ENCODE measurements at places on chromosomes 13 and 19.
A peak's percentile ranks its signal among the peaks of the same experiment; 100 is the strongest.

GRCh38 chr19:7575434-7576040 is 20.1 kb upstream of the CAMSAP3 start:
- no peak for DNase-seq

- DNase-seq = no peak
Observed at GRCh38 chr13:100652510-100652909, 22.1 kb downstream of the TMTC4 start.

DNA sequence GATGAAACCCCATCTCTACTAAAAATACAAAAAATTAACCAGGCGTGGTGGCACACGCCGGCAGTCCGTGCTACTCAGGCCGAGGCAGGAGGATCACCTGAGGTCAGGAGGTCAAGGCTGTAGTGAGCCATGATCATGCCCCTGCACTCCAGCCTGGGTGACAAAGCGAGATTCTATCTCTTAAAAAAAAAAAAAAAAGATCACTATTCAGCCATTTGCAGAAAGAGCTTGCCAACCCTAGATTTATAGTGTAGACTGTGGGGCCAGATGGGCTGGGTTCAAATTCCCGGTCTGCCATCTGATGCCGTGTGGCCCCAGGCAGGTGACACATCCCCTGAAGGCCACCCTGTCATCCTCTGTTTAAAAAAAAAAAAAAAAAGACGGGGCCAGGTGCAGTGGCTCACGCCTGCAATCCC is 28.9 kb downstream of the SMIM24 start:
- DNase-seq = no peak

GRCh38 chr19:15449620-15450527 is at the start of gene WIZ:
Gene WIZ (minus strand): TSS chr19:15449956. CDS start chr19:15448307, 1,649 bp downstream.
- peak; percentile 86 for DNase-seq

GRCh38 chr19:32876236-32876918 is 6.8 kb upstream of the SLC7A9 start:
- DNase-seq = no peak

DNA sequence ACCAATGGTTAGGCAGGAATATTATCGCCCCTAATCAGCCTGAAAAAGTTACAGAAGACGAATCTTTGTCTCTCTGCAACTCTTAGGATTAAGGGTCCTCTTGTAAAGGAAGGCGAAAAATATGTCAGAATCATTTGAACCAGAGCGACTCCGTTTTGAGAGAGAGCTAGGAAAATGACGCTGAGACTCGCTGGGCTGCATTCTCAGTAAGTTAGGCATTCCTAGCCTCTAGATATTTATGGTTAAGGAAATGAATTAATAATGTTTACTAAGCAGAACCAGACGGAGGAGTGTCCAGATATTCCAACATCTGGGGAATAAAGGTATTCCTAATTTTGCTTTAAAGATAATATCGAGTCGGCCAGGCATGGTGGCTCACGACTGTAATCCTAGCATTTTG is 755 bp upstream of the ZNF726 start:
- no peak for DNase-seq
